ENCODE measurements at places on chromosomes 6 and 20. TPM values are rescaled to one million over a fixed set of nuclear protein-coding genes. Genes with fewer than 3 reads are reported as not detected.
A peak's percentile ranks its signal among the peaks of the same experiment; 100 is the strongest.

Gene SLC17A3
- total RNA-seq = not detected

GRCh38 chr20:14406495-14406894, 69.1 kb upstream of the FLRT3 start:
- no peak for DNase-seq
- H3K27ac ChIP-seq = no peak overlapping the region
- no peaks in the 10 kb centered on the region for H3K27me3 ChIP-seq
- no peaks in the 10 kb centered on the region for H3K4me1 ChIP-seq

DNA sequence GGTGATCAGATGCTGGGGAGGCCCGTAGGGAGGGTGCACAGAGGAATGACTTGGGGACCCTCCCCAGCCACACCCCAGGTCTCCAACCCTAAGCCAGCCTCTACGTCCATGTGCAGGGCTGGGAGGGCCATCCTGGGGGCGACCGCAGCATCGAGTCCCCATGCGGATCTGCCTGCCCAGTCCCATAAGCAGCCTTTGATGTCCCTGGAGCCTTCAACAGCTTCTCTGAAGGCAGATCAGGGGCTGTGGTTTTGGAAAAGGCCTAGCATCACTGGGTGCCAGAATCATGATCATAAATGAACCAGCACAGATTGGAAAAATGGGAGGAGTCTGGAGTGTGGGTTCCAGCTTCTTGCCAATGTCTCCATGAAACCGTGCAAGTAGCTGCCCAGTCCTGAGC, 22.9 kb downstream of the TOX2 start:
- H3K27me3 ChIP-seq = peaks cover 36% of the 10 kb centered on the region
- H3K4me1 ChIP-seq = no peaks in the 10 kb centered on the region
- H3K27ac ChIP-seq = no peak overlapping the region
- no peak for DNase-seq
- H3K4me3 ChIP-seq = no peak overlapping the region

- H3K4me3 ChIP-seq = no peak overlapping the region
- no peak overlapping the region for H3K27ac ChIP-seq
- H3K36me3 ChIP-seq = no peaks in the 10 kb centered on the region
- peak; percentile 21 for DNase-seq
- no peaks in the 10 kb centered on the region for H3K4me1 ChIP-seq
Measured at GRCh38 chr6:98769546-98769945, 64.8 kb upstream of the POU3F2 start.

- no peak overlapping the region for H3K27ac ChIP-seq
- no peak overlapping the region for H3K4me3 ChIP-seq
- no peaks in the 10 kb centered on the region for H3K4me1 ChIP-seq
- DNase-seq = no peak
Measured at GRCh38 chr20:44336086-44336485, 757 bp upstream of the R3HDML start.

Gene ADGRB3
- total RNA-seq = 3.9 TPM

DNA sequence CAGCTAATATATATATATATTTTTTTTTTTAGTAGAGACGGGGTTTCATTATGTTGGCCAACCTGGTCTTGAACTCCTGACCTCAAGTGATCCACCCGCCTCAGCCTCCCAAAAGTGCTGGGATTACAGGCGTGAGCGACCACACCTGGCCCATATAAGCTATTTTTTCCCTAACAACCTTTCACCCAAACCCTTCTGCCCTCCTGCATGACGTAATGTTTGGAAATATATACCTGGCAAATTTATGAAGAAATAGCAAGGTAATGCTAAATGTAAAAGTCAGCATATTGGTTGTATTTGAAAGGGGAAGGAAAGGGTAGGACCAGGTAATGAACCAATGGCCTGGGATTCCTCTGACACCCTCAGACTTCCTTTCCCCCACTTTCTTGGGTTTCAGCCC, 325.5 kb upstream of the ARID1B start:
- no peaks in the 10 kb centered on the region for H3K27me3 ChIP-seq
- H3K27ac ChIP-seq = no peak overlapping the region
- no peak for DNase-seq
- no peaks in the 10 kb centered on the region for H3K36me3 ChIP-seq

DNA sequence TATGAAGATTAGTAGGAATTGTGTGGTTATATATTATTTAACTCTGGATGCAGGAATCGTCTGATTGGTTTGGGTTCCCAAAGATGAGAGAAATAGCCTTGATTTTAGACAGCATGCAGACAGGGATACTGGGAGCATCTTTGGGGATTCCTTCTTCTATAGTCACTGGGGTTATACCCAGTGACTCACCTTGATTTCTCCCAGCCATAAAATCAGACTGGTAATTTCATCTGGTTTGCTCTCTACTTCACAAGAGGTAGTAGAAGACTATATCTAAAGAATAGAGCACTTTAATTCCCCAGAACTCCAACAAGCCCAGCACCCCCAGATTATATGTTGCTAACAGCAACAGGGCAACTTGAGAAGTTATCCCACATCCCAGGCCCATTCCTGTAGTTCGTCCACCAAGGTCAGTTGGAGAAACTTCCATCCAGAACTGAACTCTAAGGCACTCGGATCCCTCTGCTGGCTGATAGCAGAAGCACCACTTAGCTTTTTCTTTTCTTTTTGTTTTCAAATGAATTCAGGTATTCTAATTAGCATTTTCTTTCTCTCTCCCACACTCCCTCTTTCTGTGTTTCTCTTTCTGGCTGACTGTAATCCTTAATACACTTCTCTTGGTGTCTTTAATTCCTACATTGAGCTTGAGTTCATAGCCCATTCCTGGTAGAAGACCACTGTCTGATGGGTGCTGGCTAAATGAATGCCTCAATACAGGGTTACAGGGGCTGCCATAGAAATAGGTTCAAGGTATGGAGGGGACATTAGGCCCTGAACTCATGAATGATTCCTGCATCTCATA, 20.4 kb upstream of the EFHC1 start:
- peaks cover 2% of the 10 kb centered on the region for H3K36me3 ChIP-seq
- no peak overlapping the region for H3K4me3 ChIP-seq
- H3K27ac ChIP-seq = no peak overlapping the region
- H3K4me1 ChIP-seq = peaks cover 4% of the 10 kb centered on the region
- H3K27me3 ChIP-seq = no peaks in the 10 kb centered on the region

GRCh38 chr20:53582574-53583351, 10.9 kb downstream of the ZNF217 start:
- no peaks in the 10 kb centered on the region for H3K27me3 ChIP-seq
- H3K36me3 ChIP-seq = peaks cover 62% of the 10 kb centered on the region
- no peak for DNase-seq
- H3K4me3 ChIP-seq = no peak overlapping the region
- H3K4me1 ChIP-seq = peaks cover 8% of the 10 kb centered on the region

Gene SAMD3
- total RNA-seq = 0.29 TPM

Gene LY6G6C
- not detected for total RNA-seq

- DNase-seq = no peak
- no peak overlapping the region for H3K4me3 ChIP-seq
- H3K27me3 ChIP-seq = no peaks in the 10 kb centered on the region
- H3K27ac ChIP-seq = no peak overlapping the region
- H3K36me3 ChIP-seq = no peaks in the 10 kb centered on the region
Measured at GRCh38 chr6:120966321-120966720, 368.0 kb downstream of the TBC1D32 start.

Gene ADGRF5
- 0.22 TPM for total RNA-seq

DNA sequence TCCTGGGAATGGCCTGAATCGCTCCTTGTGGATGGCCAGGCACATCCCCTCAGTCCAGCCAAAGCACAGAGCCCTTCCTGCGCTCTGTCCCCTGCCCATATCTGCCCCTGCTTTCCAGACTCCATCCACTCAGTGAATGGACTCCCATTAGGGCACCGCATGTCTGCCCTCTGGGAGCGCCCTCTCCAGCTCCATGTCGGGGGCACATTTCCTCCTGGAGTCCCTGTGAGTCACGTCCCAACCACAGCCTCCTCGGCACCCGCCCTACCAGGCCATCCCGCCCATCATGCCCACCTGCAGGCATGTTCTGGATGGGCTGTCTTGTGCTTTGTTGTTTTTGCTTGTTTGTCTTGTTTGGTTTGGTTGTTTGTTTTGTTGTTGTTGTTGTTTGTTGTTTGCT, 96.8 kb downstream of the PSMB1 start:
- H3K36me3 ChIP-seq = no peaks in the 10 kb centered on the region
- peaks cover 52% of the 10 kb centered on the region for H3K27me3 ChIP-seq
- no peak overlapping the region for H3K27ac ChIP-seq
- H3K4me3 ChIP-seq = no peak overlapping the region
- DNase-seq = no peak
- H3K4me1 ChIP-seq = no peaks in the 10 kb centered on the region

- no peak overlapping the region for H3K4me3 ChIP-seq
- no peak overlapping the region for H3K27ac ChIP-seq
- peaks cover 70% of the 10 kb centered on the region for H3K27me3 ChIP-seq
- no peaks in the 10 kb centered on the region for H3K4me1 ChIP-seq
Measured at GRCh38 chr20:47747669-47748031, 37.6 kb downstream of the SULF2 start.

Gene C2
- 1.1 TPM for total RNA-seq

Data from K562 (cell line).